Stimulated activated CD4-positive, alpha-beta T cell treated with anti-CD3 and anti-CD28 coated beads, Interleukin-4, amount 100 ng/mL, for 48 hours (primary cell): ENCODE measurements at places on chromosomes 5 and 9.

GRCh38 chr5:145902421-145902820, 29.6 kb upstream of the GRXCR2 start:
- DNase-seq = no peak

- no peak for DNase-seq
Observed at GRCh38 chr5:178475422-178475821, 114.8 kb downstream of the COL23A1 start.

- DNase-seq = no peak
Observed at GRCh38 chr9:93818827-93819472, 136.2 kb downstream of the BARX1 start.

GRCh38 chr5:111347021-111347420, 122.8 kb downstream of the CAMK4 start:
- DNase-seq = no peak

DNA sequence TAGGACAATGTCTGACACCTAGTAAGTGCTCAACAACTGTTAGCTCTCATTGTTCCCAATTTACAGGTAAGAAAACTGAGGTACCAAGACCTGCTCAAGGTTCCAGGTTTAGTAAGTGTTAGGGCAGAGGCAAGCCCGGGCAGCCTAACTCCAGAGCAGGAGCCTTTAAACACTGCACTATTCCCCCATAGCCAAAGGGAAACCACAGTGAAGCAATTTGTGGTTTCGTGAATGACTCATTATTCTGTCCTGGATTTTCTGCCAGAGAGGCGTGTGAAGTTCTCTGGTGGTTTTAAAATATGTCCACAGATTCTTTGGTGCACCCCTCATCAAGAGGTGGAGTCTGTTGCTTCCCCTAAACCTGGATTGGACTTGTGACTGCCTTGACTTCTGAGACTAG, 1.0 kb upstream of the MCC start:
- no peak for DNase-seq

- DNase-seq = no peak
Observed at GRCh38 chr5:107630184-107630583, 40.6 kb downstream of the EFNA5 start.

- peak; percentile 36 for DNase-seq
Observed at GRCh38 chr5:146565764-146566367, 49.9 kb upstream of the GPR151 start.

- DNase-seq = no peak
Observed at GRCh38 chr9:128439273-128439672, 16.5 kb upstream of the ODF2 start.

GRCh38 chr5:79590396-79590999, 21.7 kb upstream of the TENT2 start:
- DNase-seq = no peak

- no peak for DNase-seq
Observed at GRCh38 chr5:83209963-83210362, 132.6 kb downstream of the XRCC4 start.

GRCh38 chr9:134233022-134233421, 68.7 kb upstream of the RNU6ATAC start:
- no peak for DNase-seq

GRCh38 chr5:28473531-28474107, 1435.2 kb upstream of the CDH9 start:
- no peak for DNase-seq

DNA sequence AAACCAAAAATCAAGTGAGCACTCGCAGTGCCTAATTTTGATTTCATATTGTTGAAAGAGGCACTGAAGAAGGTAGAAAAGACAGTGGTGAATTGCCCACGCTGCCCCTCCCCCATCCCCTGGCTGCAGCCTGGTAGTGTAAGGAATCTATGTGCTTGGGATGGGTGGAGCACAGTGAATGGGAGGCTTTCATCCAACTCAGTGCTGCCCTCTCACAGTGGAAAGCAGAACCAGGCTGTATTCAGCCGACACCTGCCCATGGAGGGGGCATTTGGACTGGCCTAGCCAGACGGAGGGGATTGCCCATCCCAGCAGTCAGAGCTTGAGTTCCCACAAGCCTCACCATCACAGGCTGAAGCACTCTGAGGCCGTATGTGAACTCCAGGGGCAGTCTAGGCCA, 800.4 kb upstream of the DMAC1 start:
- DNase-seq = no peak

GRCh38 chr9:92414566-92414965, 9.7 kb downstream of the OMD start:
- DNase-seq = no peak
